Mucosa of descending colon (tissue), 3 donors: ENCODE measurements at places on chromosomes 2 and 18. TPM values are rescaled to one million over a fixed set of nuclear protein-coding genes. Genes with fewer than 3 reads are reported as not detected.

The PLEK gene
- total RNA-seq: 16.0 TPM

The SLC4A5 gene
- total RNA-seq: 2.1 TPM

The DYSF gene
- 6.8 TPM for total RNA-seq

The SULT1C4 gene
- total RNA-seq: 4.1 TPM
